Right cardiac atrium (tissue), 5 donors: ENCODE measurements at places on chromosomes 3 and 15. TPM values are rescaled to one million over a fixed set of nuclear protein-coding genes. Genes with fewer than 3 reads are reported as not detected.

DNA sequence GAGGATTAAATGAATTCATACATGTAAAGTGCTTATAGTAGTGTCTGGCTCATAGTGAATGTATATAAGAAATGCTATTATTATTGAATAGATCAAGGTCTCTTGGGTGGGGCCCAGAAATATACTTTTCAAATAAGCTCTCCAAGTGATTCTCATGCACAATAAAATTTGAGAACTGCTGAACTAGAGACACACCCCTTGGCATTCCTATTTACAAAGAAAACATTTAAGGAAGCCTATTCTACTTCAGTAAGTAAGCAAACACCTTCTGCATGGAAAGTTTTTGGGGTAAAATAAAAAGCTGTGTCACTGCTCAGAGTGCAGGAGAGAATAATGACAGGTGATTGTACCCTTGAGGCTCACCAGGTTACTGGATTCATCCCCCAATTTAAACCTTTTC is 75.2 kb downstream of the EOMES start:
- no peak for DNase-seq

GRCh38 chr3:71541313-71541712 is 42.2 kb downstream of the FOXP1 start:
- no peak for DNase-seq

GRCh38 chr3:135995766-135996165 is 30.2 kb downstream of the PPP2R3A start:
- no peak for DNase-seq

- DNase-seq = no peak
These were observed 15.1 kb upstream of the UACA start for GRCh38 chr15:70778258-70779076.

DNA sequence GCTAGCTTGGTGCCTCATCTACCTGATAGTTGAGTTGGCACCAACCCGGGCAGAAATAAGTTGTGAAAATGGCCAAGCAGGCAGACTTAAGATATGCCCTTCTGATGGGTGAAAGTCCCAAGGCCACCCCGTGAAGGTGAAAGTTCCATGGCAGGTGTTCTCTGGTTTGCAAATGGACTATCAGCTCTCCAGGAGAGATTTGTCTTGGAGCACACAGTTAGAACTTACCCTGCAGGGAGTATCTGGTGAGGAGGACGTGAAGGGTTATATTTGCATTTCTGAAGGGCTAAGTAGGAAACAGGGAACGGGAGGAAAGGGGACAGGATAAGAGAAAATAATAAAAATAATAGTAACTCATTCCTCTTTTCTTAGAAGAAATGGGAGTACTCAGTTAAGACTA is 220.5 kb downstream of the TP63 start:
- no peak for DNase-seq

- peak; percentile 20 for DNase-seq
These were observed 71.4 kb upstream of the HERC1 start for GRCh38 chr15:63905131-63905530.

DNA sequence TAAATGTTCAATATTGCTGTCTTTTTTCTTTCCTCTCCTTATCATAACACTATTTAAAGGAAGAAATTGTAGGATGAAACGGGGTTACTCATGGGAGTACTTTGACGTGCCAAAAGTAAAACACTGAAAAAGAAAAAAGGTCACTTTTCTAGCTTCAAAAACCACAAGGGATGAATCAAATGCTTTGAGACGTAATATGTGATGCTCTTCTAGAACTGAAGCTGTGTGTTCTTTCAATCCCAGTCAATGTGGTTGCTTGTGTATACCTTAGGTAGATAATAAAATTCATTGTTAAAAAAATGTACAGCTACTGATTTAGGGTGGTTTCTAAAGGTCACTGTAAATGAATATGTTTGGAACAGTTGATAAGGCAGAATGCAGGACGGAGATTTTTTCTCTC is 538.8 kb upstream of the ZNF717 start:
- DNase-seq = no peak

DNA sequence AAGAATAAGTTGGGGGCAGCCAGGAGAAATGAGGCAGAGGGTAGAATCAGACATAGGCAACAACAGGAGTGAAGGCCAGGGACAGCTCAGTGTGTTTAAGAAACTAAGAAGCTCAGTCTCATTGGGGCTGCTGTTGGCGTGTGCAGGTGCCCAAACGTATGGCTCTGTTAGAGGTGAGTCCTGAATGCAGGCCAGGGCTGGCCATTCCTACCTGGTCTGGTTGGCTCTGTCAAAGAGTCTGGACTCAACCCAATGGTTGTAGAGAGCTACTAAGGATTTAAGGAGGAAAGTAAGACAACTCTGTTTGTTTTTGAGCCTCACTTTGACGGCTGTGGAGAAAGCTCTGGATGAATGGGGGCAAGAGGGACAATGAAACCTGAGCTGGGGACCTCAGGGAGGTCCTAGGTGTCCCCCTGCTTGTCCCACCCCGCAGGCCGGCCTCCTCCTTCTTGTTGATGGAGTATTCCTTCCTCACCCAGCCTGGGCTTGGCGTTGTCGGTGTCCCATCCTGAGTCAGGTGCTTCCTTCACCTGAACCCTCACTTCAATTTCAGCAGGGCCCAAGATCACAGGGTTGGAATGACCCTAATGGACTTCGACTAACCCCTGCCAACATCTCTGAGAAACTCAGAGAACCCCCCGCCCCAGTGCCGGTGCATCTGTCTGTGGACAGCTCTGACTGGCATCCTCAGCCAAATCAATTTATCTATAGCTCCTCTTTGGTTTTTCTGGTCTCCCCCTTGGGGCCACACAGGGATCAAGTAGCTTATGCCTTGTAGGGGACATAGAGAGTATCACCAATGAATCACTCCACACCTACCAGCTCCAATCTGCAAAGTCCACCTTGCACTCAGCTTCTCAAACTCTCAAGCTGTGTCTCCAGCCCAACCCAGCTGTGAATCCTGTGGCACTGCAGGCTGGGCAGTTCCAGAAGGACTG is 8.3 kb downstream of the ITGA11 start:
- no peak for DNase-seq

DNA sequence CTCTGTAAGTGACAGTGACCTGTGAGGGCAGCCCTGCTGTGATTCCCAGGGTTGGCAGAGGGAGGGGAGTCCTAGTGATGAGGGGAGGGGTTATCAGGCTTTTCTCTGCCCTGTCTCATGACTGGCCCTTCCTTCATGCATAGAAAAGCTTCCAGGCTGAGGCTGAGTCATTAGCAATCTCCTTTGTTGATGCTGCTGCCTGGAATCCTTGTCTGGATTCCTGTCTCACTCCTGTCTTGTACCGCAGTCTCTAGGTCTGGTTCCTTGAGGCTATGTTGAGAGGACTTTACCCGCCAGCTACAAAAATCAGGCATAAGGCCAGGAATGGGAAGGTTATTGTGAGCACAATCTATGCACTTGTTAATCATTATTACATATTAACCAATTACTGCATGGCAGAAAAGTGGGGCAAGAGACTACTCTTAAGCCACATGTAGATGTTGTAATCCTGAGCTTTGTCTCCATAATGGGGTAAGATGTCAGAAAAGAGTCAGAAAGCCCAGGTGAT is 7.2 kb downstream of the KLHL6 start:
- no peak for DNase-seq

The SLC12A1 gene
- not detected for total RNA-seq

The CCDC33 gene
- not detected for total RNA-seq

The RUBCN gene
- 18.9 TPM for total RNA-seq
